ENCODE measurements at places on chromosomes 6 and 20.
A peak's percentile ranks its signal among the peaks of the same experiment; 100 is the strongest.

DNA sequence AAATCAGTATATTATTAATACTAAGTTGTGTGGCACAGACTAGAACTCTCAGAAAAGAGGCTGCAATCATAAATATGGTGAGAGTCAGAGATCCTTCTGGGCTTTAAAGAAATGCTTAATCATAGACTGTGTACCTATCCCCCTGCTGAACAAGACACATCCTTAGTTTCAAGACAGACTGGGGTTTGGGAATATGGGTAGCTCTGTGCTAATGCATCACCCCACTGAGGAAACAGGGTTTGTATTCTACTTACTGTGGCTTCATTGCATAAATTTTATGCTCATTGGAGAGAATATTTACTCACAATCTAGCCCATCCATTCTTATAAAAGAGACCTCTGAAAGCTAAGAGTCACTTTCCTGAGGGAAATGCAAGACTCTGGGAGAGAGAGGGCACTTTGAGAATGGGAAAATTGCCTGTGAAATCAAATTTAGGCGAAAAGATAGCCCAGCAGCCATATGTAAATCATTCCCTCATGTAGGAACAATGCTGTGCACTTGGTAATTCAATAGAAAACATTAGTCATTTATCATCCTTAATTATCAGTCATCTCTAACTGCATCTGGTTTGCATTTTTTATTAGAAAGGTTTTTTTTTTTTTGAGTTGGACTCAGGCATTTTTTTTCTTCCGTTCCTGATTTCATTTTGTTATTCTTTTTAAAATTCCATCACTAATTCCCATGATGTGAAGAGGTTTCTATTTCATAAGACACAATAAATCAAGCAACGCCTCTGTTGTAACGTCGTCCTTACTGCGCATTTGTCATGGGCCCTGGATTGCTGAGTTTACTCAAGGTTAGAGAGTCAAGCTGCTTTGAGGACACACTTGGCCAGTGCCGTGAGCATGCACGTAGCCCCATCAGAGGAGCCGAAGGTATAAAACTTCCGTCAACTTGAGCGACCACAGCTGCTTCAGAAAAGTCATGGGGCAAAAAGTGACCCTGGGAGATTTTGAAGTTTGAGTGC lies 91.8 kb downstream of the TRMT11 start:
- H3K36me3 ChIP-seq: no peaks in the 10 kb centered on the region
- DNase-seq: no peak
- H3K4me3 ChIP-seq: no peak overlapping the region

GRCh38 chr6:95288251-95288650 lies 289.1 kb upstream of the MANEA start:
- H3K36me3 ChIP-seq: no peaks in the 10 kb centered on the region
- no peaks in the 10 kb centered on the region for H3K27me3 ChIP-seq
- DNase-seq: no peak
- H3K27ac ChIP-seq: no peak overlapping the region
- peaks cover 3% of the 10 kb centered on the region for H3K4me1 ChIP-seq

DNA sequence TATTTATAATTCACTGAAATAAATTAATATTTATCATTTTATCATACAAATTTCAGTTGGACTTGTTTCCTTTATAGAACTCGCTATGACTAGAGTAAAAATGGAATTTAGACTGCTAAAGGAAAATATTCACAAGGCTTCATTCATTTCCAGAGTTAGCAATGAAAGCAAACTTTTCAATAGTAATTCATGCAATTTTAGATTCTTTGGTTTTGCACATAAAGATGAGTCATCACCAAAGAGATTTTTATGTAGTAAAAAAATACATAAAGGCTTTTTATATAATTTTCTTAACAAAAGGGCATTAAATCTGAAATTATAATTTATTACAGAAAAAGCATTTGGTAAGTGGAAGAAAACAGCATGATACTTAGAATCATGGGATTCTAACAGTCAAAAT lies 37.2 kb upstream of the STXBP5 start:
- no peaks in the 10 kb centered on the region for H3K36me3 ChIP-seq
- no peak for DNase-seq
- no peaks in the 10 kb centered on the region for H3K4me1 ChIP-seq

GRCh38 chr6:2718334-2719092 lies 32.2 kb downstream of the MYLK4 start:
- H3K36me3 ChIP-seq: no peaks in the 10 kb centered on the region
- H3K4me1 ChIP-seq: no peaks in the 10 kb centered on the region
- no peak overlapping the region for H3K27ac ChIP-seq
- no peak overlapping the region for H3K4me3 ChIP-seq

DNA sequence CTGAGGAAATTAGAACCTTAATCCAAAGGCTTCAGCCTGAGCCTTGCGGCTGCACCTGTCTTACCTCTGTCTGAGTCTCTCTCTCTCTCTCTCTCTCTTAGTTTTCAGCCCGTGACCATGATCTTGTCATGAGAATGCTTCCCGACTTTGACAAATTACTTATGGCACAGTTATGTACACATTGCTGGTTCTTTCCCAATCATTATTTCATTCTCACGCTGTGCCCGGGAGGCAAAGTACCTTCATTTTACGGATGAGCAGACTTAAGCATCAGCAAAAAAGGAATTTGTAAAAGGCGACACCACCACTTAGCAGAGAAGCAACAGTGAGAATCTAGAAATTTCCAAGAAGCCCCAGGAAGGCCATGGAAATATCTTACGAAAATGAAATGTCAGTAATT lies 54.6 kb downstream of the GMPR start:
- H3K27me3 ChIP-seq: no peaks in the 10 kb centered on the region
- no peaks in the 10 kb centered on the region for H3K4me1 ChIP-seq
- H3K36me3 ChIP-seq: no peaks in the 10 kb centered on the region
- H3K4me3 ChIP-seq: no peak overlapping the region

- H3K4me1 ChIP-seq: no peaks in the 10 kb centered on the region
- DNase-seq: no peak
- H3K4me3 ChIP-seq: no peak overlapping the region
Observed at GRCh38 chr20:13778827-13779226, 5.9 kb downstream of the ESF1 start.

DNA sequence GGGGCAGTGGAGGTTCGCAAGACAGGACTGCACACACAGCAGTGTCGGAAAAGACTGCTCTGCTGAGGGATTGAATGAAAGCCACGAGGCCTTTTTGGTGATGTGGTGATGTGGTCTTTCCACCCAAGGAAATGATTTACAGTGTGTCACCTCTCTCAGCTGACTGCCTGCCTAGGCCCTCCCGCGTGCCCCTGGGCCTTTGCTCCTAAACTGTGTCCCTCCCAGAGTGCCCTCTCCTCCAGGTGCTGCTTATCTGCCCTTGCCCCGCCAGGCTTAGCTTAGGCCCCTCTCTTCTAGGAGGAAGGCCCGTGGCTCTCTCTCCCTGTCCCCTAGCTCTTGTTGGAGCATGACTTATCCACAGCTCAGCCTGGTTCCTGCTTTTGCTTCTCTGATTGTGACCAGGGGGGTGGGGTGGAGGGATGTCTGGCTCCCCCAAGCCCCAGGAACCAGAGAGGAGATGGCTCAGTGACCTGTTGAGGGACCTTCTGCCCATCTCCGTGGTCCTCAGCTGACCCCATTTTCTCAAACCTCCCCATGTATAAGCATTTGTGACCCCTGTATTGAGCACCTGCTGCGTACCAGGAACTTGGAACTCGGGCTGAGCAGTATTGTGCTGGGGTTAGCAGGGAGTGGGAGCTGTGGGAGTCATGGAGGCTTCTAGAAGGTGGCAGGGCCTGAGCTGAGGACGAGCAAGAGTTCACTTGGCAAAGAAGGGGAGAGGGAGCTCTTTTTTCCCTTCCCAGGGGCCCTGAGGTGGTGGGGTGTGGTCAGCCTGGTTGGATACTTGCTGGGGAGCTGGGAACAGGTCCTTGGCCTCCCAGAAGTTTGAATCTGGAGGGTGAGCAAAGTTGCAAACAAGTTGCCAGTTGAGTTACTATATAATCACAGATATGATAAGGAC lies 2.2 kb downstream of the SRC start:
- no peaks in the 10 kb centered on the region for H3K36me3 ChIP-seq
- DNase-seq: no peak
- no peak overlapping the region for H3K4me3 ChIP-seq
- no peaks in the 10 kb centered on the region for H3K27me3 ChIP-seq
- H3K4me1 ChIP-seq: no peaks in the 10 kb centered on the region

DNA sequence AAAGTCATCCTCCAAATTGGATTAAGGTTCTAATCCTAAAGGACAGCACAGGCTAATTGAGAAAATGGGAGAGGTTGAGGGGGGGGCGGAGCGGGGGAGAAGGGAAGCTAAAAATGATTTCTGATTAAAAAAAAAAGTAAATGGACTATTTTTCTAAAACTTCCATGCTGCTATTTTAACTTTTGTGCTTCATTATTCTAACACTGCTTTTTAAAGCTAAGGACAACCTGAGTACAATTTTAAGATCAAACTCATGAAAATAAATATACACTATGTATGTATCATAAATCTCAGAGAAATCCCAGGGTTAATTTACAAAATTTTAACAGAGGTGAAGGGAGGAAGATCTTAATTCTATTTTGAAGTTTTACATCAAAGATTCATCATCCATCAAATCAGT lies 4.4 kb downstream of the MAN1A1 start:
- H3K27me3 ChIP-seq: no peaks in the 10 kb centered on the region
- peaks cover 10% of the 10 kb centered on the region for H3K4me1 ChIP-seq
- H3K27ac ChIP-seq: no peak overlapping the region
- DNase-seq: no peak
- H3K4me3 ChIP-seq: no peak overlapping the region

DNA sequence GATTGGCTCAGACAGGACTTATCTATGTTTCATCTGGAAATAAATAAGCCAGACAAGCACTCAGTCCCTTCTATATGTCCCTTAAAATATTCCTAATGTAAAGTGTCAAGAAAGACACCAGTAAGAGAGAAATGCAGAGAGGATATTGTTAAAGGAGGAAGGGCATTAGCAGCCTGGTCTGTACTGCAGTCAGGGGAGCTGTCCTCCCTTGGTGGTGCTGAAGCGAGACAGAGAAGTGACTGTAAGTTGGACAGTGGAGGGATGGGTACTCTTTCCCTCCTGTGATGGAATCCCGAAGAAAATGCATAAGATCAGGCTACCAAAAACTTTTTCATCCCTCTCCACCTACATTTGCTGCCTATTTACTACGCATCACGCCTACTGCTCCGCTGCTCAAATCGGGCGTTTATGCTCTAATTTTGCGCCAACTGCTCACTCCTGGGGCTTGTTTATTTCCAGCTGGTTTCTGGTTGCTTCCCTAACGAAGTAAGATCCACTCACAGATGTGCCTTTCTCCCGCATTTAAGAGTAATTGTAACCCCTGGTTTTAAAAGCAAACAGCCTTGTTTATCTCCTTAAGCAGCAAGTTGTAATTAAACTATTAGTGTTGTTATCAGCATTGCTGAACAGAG lies 35.2 kb downstream of the PHACTR1 start:
- DNase-seq: peak; percentile 78
- H3K4me1 ChIP-seq: no peaks in the 10 kb centered on the region
- no peak overlapping the region for H3K4me3 ChIP-seq
- H3K27me3 ChIP-seq: no peaks in the 10 kb centered on the region

DNA sequence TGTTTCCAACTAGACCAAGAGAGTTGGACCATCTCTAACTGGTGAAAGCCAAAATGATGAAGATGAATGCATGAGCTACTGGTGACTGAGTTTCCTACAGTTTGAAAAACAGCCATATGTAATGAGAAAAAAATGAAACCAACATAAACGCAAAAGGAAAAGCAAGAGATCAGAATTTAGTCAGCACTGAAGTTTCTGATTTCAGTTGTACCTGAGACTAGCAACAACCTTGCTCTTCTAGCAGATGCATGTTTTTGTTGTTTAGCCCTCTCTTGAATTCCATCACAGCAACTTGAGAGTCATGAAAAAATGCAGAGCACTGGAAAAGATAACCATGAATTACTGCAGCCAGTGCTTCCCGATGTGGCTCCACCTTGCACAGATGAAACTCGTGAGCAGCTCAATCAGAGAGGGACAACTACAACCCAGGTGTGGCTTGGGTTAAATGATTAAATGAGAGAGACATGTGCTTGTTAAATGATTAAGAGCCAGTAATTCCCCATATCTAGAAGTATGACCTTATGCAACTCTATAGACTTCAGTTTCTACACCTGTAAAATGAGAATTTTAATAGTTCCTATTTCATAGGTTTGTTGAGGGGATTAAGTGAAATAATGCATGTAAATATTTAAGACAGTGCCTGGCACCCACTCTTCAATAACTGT lies 104.8 kb downstream of the ELOVL4 start:
- H3K27me3 ChIP-seq: no peaks in the 10 kb centered on the region
- no peaks in the 10 kb centered on the region for H3K4me1 ChIP-seq
- no peaks in the 10 kb centered on the region for H3K36me3 ChIP-seq
- DNase-seq: no peak
- H3K27ac ChIP-seq: no peak overlapping the region
- H3K4me3 ChIP-seq: no peak overlapping the region

GRCh38 chr6:149316108-149316727 lies 1.3 kb upstream of the TAB2 start:
- DNase-seq: no peak
- peak overlapping the region; percentile 71 for H3K4me3 ChIP-seq
- no peaks in the 10 kb centered on the region for H3K36me3 ChIP-seq
- no peaks in the 10 kb centered on the region for H3K27me3 ChIP-seq

- H3K36me3 ChIP-seq: no peaks in the 10 kb centered on the region
- H3K27me3 ChIP-seq: no peaks in the 10 kb centered on the region
- no peak overlapping the region for H3K4me3 ChIP-seq
- H3K4me1 ChIP-seq: no peaks in the 10 kb centered on the region
- no peak for DNase-seq
Observed at GRCh38 chr6:65798280-65799014, 91.4 kb upstream of the EYS start.

GRCh38 chr6:113634352-113635163 lies 222.6 kb upstream of the MARCKS start:
- H3K4me3 ChIP-seq: no peak overlapping the region
- no peak for DNase-seq
- no peak overlapping the region for H3K27ac ChIP-seq
- H3K36me3 ChIP-seq: no peaks in the 10 kb centered on the region
- no peaks in the 10 kb centered on the region for H3K4me1 ChIP-seq

GRCh38 chr6:35392111-35392702 lies 49.8 kb downstream of the PPARD start:
- H3K27me3 ChIP-seq: no peaks in the 10 kb centered on the region
- no peak overlapping the region for H3K4me3 ChIP-seq
- H3K36me3 ChIP-seq: no peaks in the 10 kb centered on the region
- H3K27ac ChIP-seq: no peak overlapping the region

DNA sequence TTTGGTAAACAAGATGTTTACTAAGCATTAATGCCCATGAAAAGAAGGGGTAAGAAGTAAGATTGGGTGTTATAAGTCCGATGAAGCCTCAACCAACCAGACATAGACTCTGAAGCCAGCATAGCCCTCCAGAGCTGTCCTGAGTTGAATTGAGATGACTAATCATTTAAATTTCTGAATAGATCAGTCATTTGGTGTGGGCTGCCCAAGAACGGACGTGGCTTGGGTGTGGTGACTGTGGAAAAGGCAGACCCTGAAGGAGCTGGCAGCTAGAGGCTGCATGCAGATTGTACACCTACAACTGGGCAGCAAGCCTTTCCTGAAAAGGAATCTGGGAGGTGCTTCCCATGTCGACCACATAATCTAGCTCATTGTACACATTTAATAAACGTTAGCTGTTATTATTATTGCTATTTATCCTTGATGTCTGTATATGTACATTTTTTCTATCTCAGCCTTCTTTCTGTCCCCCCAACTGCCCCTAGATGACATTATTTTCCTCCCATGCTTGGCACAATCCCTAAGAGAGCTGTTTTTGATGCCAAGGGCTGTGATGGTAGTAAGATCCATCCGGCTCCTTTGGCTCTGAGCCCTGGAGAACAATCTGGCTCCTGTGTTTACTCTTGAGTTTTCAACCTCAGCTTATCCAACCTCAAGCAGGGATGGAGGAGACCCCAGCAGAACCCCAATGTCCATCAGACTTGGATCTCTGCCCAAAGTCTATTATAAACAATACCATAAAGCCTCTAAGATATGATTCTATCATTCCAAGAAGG lies 57.6 kb upstream of the JAG1 start:
- no peaks in the 10 kb centered on the region for H3K4me1 ChIP-seq
- no peaks in the 10 kb centered on the region for H3K36me3 ChIP-seq
